NCI-H2081 (cell line): ENCODE measurements at places on chromosomes 5 and 9.

- no peak for DNase-seq
These were observed 116.7 kb upstream of the HAPLN1 start for GRCh38 chr5:83837265-83837907.

DNA sequence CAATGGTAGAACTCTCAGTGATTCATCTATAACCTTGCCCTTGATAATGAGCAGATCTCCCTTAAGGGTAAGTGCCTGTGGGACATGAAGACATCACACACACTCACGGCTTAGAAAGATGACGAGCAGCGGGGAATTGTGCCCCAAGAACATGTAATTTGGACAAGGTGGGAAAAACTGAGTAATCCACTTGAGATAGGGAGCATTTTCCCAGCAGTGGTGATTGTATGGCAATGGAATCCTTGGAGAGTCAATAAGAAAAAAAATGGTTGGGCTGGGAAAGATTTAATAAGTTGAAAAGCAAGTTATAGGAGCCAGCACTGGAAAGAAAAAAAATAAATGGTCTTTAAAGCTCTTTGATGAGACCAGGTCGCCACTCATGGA is 193.1 kb downstream of the GLIS3 start:
- DNase-seq, result no peak

GRCh38 chr5:178777520-178777919 is 47.1 kb upstream of the ZNF354A start:
- no peak for DNase-seq

- DNase-seq, result no peak
These were observed 76.3 kb downstream of the HSPA4 start for GRCh38 chr5:133128066-133128465.

GRCh38 chr5:126777257-126777974 is 480 bp downstream of the LMNB1 start:
- DNase-seq, result peak; percentile 30

DNA sequence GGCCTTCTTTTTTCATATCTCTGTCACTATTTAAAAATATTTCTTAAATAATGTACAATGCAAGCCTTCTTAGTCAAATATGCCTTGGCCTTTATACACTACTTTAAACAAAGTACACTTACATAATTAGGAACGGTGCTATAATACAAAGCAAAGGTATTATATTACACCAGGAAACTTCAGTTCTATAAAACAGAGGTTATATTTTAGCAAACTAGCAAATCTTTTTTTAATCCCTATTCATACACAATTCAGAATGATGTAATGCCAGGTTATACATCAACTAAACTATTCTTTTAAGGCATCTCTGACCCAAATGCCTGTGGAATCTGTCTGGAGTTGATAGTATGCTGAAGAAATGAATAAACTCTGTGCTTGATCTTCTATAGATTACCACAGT is 10.7 kb upstream of the LURAP1L start:
- DNase-seq, result no peak

DNA sequence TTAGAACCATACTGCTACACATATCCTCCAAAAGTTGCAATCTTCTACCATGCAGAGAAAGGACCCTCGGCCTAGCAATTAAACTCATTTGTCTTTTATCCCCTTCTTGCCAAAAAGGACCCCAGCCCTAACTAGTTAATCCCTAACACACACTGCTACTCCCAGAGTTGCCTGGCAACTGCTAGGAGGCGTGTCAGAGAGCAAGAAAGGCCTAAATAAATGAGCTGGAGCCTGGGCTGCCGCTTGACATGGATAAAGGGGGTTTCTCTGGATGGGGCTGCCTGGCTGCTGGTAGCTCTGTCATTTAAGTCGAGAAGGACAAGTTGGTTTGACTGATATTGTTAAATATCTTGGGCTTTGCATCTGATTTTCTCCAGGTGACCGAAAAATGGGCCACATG is 194.8 kb downstream of the CRB2 start:
- DNase-seq, result peak; percentile 33

- DNase-seq, result no peak
These were observed 68.4 kb downstream of the SLC25A46 start for GRCh38 chr5:110807169-110807568.

DNA sequence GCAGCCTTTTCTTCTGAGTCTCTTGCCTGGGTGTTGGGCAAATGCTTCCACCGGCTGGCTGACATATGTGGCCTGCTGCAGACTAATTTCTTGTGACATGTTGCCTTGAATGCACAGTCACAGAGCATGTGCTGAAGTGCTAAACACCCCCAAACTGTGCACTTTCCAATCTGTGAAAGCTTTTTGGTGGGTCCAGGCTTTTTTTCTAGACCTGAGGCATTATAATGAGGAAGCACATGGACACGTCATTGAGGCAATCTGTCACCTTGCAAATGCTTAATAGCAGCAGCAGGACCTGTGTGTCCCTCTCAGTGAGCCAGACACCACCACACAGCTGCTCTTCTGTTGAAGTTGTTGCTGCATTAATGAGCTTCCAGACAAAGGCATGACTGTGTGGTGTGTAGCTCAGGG is 274.7 kb downstream of the ELAVL2 start:
- DNase-seq, result no peak

DNA sequence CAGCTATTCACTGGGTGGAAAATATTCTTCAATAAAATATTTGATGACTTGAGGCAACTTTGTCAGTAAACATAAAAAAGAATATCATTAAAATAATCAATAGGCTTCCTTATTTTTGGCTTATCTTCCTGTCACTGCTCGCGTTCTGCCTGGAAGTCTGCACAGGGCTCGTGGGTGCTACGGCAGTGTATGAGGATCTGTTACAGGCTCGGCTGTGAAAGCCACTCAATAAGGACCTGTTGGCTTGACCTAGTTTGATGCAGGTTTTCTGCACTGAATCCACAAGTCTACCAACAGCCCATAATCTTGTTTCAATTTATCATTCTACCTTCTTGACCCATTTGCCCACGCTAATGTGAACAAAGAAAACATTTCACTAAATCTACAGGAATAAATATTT is 97.2 kb downstream of the PDZD2 start:
- DNase-seq, result no peak

DNA sequence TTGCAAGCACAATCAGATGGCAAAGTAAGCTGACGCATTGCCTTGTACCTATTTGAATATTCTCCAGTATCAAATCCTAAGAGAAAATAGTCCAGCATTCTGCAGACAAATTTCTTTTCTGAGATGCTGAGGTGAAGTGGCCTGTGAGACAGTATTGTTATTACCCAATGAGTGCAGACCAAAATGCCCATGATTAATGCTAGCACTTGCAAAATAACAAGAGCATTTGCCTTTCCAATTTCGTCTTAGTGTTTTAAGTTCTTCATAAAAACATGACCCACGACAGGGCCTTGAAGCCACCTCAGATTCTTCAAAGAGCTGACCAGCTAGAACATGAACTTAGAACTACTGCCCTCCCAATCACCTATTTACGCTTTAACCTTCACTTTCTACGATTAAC is 2.6 kb upstream of the IQGAP2 start:
- no peak for DNase-seq

DNA sequence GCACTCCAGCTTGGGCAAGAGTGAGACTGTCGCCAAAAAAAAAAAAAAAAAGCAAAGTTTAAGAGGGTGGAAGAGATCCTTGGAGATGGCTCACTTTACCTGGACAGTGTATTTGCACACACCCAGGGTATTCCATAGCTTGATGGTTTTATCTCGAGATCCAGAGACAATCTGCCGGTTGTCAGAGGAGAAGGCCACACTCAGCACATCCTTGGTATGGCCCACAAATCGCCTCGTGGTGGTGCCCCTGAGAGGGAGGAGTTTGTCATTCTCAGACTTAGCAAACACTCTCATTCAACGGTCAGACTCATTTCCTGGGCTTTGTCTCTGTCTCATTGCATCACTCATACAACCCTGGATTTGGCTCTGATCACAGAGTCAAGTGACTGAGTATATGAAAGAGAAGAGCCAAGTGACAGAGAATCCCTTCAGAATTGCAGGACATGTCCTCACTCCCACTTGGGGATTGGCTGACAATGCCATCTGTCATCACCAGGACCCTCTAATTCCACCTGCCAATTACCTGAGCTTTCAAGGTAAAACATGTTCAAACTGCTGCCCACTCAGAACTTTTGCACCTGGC is 2.2 kb downstream of the RACK1 start:
- no peak for DNase-seq

GRCh38 chr5:78501411-78502352 is 141.3 kb downstream of the SCAMP1 start:
- DNase-seq, result no peak

GRCh38 chr9:136719195-136719880 is 7.0 kb downstream of the DIPK1B start:
- DNase-seq, result no peak

GRCh38 chr9:1384816-1385215 is 334.7 kb downstream of the DMRT2 start:
- DNase-seq, result no peak

- no peak for DNase-seq
These were observed 46.8 kb upstream of the ELL2 start for GRCh38 chr5:96008487-96008886.

- DNase-seq, result no peak
These were observed 141.1 kb downstream of the GCNT1 start for GRCh38 chr9:76600007-76600615.

DNA sequence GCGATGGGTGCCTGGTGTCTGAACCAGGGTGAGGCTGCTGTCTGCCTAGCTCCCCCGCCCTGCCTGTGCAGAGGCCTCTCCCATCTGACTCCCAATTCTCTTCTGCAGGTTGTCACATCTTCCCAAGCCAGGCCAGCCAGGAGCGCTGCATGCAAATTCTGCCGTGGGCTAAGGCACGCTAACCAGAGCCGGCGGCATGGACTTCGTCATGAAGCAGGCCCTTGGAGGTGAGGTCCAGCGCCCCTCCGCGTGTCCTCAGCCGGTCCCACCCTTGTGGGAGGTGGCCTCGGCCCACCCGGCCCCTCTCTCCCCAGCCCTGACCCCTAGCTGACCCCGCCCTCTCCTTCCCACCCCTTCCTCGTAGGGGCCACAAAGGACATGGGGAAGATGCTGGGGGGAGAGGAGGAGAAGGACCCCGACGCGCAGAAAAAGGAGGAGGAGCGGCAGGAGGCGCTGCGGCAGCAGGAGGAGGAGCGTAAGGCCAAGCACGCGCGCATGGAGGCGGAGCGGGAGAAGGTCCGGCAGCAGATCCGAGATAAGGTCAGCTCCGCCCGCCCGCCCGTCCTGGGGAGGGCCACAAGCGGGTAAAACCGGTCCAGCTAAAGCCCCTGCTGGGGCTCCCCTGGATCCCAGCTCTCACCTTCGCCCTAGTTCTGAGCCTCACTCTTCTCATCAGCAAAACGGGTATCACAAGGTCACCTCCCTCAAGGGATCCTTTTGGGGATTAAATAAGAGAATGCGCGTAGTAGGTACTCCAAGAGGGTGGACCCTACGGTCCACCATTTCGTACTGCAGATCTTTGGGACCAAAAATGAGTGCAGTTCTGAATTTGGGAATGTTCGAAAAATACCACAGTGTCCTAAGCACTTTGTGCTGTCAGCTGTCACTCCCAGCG is 7.4 kb downstream of the CPLX2 start:
- DNase-seq, result no peak

GRCh38 chr5:145341842-145342241 is 493.3 kb downstream of the PRELID2 start:
- DNase-seq, result no peak

DNA sequence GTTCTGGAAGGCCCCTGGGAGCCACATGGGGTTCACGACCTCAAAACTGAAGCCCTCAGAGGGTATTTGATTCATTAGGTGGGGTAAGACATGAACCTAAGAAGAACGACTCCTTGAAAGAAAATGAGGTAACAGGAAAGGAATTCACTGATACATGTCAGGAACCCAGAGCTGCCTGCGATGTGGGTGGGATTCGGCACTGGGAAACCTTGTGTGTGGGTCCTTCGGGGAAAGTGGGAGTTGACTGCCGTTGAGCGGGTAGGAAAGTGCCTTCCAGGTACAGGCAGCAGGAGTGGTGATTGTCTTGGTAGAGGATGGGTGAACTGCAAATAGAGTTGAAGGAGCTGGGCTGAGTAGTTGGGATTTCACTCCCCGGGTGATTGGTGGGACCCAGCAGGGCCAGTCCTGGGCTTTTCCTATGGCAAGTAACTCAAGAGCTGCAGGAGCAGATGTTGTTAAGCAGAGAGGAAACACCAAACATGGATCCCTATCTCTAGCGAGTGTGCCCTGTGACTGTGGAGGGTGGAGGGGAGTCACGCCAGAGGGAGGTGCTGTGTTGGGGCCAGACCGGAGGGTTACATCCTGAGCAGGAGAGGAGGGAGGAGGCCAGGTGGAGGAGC is 30.8 kb downstream of the ANKRD33B start:
- DNase-seq, result no peak

DNA sequence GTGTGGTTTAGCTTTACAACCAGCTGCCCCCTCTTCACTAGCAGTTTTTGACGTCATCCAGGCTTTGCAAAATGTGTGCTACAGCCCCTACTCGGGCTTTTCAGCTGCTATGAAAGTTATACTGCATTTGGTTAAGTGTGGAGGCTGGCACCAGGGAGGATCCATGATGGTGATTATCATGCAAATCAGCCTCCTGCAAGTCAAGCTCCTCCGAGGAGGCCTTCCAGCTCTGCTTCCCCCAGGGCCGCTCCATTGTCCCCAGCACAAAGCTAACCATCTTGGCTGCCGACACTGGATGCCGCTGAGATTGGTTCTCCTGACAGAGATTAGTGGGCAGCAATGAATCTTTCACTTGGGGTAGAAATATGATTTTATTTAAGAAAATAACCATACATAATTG is 159.6 kb downstream of the NR2F1-AS1 start:
- DNase-seq, result no peak

- no peak for DNase-seq
These were observed 667.2 kb downstream of the BRINP1 start for GRCh38 chr9:118701985-118702384.

DNA sequence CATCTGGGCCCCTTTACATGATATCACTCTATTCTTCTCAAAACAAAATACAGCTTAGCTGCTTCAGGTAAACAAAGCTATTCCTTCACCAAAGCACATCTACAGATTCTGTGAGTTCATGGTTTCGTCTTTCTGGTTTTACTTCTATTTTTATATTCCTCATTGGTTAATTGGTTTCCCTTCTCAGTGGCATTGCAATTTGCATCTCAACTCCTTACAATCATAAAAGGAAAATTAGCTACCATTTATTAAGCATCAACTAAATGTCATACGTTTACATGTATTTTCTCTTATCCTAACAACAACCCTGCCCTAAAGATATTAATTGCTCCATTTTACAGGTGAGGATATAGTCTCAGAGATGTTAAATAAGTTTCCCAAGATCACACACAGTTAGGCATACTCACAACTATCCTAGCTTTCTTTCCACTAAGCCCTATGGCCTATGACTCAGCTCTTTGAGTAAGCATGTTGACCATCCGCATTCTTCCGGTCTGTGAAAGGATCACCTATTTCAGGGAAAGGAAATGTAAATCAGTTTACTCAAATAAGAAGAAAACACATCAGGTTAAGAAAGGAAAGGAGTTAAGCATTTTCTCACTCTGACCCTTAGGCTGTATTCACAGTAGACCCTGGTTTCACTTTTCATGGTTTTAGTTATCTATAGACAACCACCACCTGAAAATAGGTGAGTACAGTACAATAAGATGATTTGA is 146.1 kb downstream of the CAAP1 start:
- no peak for DNase-seq

GRCh38 chr5:67104859-67105258 is 91.7 kb downstream of the CD180 start:
- DNase-seq, result no peak

GRCh38 chr9:35322075-35322885 is 160.5 kb downstream of the UNC13B start:
- DNase-seq, result no peak

GRCh38 chr5:115186794-115187193 is 17.1 kb upstream of the TRIM36 start:
- no peak for DNase-seq
